ENCODE measurements at places on chromosomes 13 and 19.

DNA sequence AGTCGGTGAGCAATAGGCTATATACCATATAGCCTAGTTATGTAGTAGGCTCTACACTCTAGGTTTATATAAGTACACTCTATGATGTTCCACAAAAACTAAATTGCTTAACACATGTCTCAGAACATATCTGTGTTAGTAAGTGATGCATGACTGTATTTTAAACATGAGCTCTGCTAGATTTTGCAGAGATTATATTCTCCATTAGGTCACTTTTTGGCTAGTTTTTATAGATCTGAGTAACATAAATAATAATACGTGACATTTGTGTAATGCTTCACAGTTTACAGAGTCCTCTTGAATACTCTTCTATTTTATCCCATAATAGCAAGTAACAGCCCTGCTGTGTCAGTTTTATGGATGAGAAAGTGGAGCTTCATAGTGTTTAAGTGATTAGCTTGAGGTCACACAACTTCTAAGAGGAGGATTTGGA, 47.8 kb downstream of the NDFIP2 start:
- DNase-seq = peak; percentile 36

DNA sequence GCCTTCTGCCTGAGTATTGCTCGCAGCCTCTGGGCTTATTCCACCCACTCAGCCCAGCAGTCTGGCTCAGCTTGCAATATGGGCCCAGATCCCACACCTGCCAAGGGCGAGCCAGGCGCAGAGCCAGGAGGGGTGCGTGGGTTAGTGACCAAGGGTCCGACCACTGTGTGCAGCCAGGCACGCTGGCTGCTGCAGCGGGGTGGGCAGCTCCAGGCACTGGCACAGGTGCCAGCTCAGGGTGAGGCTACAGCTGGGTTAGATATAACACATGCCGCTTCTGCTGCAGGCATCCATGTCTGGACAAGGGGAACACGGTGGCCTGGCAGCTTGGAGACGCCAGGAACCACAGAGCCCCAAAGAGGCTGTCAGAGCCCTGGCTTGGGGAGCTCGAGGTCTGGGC, 12.6 kb upstream of the URAD start:
- no peak for DNase-seq

- DNase-seq = no peak
Measured at GRCh38 chr13:51047434-51048165, 63.5 kb downstream of the C13orf42 start.

- DNase-seq = no peak
Measured at GRCh38 chr13:66345971-66346370, 884.2 kb downstream of the PCDH9 start.

DNA sequence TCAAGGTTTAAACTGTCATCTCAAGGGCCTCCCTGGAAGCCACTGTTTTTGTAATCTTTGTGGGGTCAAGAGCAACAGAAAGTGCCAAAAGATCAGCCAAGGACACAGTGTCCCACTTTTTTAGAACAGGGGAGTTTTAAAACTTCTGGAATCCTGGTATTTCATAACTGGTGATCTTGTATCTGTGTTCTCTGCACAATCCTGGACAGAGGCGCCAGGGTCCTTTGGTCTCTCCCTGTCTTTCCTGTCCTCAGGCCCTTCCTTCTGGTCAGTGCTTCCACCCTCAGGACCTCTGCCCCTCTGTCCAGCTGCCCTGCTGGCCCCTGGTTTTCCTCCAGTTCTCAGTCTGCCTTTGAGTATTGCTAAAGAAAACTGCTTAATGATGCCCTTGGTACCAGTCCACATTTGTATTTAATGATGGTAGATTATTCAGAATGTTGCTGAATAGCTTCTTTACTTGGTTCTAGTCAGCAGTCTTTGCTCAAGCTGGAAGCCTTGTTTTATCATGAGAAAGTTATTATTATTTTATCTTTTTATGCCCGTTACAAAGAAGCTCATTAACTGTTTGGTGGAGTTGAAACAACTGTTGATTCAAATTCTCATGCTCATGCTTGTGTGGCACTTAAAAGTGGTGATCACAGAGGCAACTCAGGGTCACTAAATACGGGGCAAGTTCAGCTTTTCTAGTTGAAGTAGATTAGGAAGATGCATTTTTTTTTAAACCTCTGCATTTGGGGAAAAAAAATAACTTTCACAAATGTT, 47.5 kb downstream of the WASF3 start:
- no peak for DNase-seq

DNA sequence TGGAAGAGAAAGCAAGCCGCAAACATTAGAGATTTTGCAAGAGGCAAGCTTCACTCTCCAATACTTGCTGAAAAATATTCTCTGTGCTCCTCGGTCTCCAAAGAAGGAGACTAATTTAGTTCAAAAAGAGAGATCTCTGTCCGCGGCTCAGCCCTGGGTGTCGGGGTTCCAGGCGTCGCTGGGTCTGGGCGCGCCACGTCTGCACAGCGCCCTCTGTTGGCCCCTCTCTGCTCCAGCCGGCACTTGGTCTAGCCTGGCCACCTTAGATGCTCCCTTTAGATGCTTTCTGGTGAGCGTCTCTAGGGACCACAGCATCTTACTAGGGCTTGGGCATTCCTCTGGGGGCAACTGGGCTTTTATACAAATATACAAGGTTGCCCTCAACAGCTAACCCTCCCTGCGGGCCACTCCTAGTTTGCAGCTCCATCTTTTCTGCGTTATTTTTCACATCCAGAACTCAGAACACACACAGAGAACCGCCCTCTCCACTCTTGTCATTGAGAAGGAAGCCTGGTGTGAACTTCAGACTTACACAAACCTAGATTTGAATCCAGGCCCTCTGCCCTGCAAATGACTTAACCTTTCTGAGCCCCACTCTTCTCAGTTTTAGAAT, 78.3 kb downstream of the CYSLTR2 start:
- no peak for DNase-seq

- DNase-seq = peak; percentile 43
Measured at GRCh38 chr13:74015137-74015536, 119.1 kb downstream of the KLF12 start.

DNA sequence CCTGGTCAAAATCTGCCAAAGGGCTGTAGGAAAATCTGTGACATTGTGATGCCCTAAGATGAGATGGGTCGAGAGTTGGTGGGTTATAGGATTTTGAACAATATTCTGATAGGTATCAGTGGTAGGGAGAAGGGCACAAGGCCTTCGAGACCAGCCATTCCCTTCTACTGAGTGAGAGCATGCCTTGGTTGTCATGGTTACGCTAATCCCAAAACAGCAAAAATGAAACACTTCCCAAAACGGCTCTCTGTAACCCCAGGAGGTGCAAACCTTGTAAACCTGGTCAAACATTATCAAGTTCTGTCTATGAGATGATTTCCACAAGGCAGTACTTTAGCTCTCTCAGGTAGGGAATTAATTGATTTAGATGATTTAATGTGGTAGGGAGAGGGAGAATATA, 158.7 kb upstream of the RNF113B start:
- no peak for DNase-seq

- no peak for DNase-seq
Measured at GRCh38 chr19:1223018-1223855, 14.6 kb downstream of the CBARP start.

DNA sequence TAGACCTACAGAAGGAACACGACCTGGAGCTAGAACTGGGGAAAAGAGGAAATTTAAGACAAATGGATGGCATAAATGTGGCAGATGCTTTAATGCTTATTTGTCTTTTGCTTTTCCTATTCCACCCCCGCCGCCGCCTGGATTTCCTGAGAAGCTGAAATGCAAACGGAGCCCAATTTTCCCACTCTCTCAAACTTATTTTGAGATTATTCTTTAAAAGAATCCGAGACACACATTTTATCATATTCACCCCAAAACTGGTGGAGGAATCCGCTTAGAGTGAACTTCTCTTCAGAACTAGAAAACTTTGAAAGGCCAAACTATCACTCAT, 5.8 kb downstream of the POU4F1 start:
- no peak for DNase-seq

GRCh38 chr13:28717170-28717569, 1.6 kb downstream of the SLC46A3 start:
- DNase-seq = no peak

- DNase-seq = no peak
Measured at GRCh38 chr19:29436591-29437103, 89.1 kb upstream of the VSTM2B start.

DNA sequence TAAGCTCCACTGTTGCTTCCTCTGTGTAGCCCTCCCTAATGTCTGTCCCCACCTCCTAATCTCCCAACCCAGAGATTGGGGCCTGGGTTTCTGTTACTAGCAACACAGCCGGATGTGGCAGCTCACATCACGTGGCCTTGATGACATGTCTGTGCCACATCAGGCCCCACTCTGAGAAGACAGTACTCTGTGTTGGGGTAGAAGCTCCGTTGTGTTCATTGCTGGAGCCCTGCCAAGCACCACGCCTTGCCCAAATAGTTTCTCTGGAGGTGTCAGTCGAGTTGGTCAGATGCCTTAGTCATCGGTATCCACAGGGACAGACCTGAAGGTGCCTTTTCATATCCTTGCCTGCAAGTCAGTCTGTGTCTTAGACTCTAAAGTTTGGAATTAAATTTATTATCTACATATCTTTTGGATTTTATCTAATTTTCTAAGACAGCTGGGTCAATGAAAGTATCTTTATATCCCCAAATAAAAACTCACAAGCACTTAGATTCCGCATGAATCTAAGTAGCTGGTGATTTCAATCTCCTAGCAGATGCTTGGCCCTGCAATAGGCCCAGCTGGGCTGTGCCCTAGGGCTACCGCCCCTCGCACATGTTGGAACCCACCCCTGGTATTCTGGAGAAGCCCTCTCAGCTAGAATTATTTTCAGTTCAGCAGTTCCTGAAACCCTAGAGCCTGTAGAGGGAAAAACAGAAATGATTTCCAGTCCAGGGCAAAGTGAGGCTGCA, 204.0 kb upstream of the TSHZ3 start:
- no peak for DNase-seq

All from HCEC 1CT (cell line).